ENCODE measurements at places on chromosomes 11 and 22.

DNA sequence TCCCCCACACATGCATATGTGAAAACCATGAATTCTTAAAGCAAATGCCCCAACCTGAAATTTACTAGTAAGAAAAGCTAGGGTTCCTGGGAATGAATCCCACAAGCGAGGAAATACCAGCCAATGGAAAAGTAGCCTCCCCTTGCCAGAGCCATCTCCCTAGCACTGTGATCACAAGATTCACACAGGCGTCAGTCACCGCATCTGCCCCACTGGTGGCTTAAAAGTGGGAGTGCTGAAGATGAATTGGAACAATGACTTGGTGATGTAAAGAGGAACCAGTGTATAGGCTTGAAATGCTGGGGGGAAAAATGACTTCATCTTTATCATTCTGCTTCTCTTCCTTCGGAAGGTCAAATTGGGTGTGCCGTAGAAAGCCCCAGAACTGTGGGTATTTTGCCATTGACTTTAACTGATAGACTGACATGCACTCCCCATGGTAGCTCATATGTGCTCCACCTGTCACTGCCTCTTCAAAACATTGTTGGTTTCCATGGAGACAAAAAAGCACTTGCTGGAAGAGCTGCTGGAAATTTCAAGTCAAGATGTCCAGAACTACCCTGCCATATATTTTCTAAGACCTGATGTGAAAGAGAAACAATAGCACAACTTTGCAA is 19.2 kb upstream of the ASPHD2 start:
- no peak for DNase-seq

- DNase-seq = no peak
These were observed 24.1 kb downstream of the APOL3 start for GRCh38 chr22:36136475-36136874.

DNA sequence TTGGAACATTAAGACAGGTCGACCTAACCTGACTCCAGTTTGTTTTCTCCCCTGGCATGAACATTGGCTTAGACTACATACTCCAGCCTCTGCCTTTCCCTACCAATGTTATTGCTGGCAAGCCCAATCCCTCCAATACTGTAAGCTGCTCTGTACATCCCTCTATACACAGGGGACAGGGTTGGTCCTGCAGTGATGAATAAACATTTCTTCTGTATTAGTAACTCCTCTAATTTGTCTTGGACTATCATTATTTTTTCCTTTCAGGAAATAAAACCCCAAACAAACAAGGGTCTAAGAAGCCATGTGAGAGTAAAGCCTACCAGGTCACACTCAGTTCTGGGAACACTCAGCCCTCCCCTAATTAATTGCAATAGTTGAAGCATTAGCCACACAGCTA is 35.1 kb upstream of the FJX1 start:
- no peak for DNase-seq

DNA sequence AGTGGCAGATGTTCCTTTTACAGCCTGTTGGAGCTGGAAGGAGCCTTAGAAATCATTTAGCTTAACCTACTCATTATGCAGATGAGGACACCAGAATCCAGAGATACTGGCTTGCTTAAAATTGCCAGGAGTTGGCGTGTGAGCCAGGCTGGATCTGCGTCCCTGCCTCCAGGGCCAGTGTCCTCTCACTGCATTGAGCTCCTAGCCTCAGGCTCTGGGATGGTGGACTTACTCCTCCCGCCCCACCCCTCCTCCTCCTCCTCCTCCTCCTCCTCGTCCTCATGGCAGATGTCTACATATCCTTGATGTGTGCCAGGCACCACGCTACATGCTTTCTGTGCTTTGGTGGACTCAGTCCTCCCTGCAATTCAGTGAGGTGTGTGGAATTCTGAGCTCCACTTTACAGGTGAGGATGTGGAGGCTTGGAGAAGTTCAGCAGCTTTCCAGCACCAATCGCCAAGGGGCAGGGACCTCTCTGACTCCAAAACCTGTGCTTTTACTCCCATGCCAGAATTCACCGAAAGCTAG is 24.1 kb downstream of the ADAMTS15 start:
- DNase-seq = no peak

DNA sequence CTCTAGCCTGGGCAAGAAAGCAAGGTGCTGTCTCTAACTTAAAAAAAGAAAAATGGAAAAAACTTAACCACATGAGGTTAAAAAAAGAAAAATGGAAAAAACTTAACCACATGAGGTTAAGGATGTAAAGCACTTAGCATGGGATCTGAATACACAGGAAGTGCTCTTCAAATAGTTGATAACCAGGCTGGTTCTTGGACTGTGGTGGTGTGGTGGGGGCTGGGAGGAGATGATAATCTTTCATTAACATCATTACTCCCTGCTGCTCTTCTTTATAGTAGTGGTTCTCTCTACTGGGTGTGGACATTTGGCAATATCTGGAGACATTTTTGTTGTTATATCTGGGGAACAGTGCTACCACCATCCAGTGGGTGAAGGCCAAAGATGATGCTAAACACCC is 88.4 kb downstream of the TTC17 start:
- no peak for DNase-seq

DNA sequence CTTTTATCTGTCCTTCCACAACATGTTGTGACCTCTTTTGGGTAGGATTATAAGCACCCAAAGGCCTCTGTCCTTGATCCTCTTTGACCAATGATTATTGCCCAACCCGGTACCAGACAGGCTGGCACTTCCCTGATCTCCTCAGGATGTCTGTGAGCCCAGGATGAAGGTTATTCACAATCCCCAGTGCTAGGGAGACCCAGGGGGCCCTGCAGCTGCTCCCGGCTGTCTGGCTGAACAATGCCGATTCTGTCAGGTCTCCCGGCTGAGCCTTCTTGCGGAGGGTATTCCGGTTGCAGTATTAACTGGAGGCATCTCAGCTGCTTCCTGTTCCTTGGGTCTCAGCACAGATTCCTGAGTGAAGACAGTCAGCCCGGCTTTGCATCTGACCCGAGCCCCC is 71.2 kb upstream of the CDON start:
- no peak for DNase-seq

DNA sequence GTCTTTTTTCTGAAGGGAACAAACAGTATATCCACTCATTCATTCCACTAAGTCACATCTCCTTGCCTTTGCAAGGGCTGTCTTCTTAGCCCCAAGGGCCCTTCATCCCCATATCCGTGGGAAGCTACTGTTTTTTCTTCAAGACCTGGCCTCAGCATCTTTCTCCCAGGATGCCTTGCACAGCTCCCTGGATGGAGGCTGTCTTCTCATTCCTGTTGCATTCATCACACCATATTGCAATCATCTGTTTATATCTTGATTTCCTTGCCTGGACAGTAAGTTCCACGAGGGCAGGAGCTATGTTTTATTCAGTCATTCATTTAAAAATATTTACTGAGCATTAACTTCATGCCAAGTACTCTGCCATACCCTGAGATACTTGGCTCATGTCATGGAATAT is 29.3 kb upstream of the NECTIN1 start:
- DNase-seq = no peak

GRCh38 chr11:84345597-84345996 is 1059.4 kb upstream of the CCDC90B start:
- DNase-seq = no peak

- no peak for DNase-seq
These were observed 227.7 kb upstream of the TENM4 start for GRCh38 chr11:79668575-79668974.

DNA sequence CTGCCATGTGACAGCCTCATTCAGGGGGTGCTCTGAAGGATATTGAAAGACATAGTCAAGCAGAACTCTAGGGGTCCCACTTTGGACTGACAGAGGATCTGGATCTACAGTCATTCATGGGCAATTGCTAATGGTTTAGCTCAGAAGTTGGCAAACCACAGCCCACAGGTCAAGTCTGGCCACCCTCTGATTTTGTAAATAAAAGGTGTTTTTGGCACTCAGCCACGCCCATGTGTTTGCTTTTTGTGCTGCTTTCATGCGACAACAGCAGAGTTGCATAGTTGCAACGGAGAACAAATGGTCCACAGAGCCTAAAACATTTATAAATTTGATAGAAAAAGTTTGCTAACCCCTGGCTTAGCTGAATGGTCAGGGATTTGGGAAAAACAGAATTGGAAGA is 41.7 kb downstream of the RPS6KA4 start:
- no peak for DNase-seq

DNA sequence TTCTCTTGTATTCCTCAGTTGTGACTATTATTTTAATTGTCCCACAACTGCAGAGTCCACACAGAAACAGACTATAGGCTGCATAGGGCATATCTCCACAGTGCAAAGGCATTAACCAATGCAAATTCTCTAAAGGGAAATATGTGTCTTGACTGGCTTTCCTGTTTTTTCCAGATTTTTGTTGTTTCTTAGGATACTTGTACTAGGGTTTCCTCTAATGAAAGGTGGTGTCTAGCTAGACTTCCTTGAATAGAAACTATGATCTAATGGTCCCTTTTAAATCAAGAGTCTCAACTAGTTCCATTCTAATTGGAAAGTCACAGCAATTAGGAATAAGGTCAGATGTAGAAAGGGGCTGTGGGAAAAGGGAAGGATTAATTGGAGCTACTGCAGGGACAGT is 37.6 kb downstream of the SLC36A4 start:
- DNase-seq = no peak

- peak; percentile 86 for DNase-seq
These were observed at the start of gene CAPRIN1 for GRCh38 chr11:34051349-34052035. TSS of gene CAPRIN1 (plus strand) at chr11:34051731. CDS start at chr11:34052421, 690 bp downstream.

- DNase-seq = no peak
These were observed 322.7 kb downstream of the CTTN start for GRCh38 chr11:70721006-70721405.

DNA sequence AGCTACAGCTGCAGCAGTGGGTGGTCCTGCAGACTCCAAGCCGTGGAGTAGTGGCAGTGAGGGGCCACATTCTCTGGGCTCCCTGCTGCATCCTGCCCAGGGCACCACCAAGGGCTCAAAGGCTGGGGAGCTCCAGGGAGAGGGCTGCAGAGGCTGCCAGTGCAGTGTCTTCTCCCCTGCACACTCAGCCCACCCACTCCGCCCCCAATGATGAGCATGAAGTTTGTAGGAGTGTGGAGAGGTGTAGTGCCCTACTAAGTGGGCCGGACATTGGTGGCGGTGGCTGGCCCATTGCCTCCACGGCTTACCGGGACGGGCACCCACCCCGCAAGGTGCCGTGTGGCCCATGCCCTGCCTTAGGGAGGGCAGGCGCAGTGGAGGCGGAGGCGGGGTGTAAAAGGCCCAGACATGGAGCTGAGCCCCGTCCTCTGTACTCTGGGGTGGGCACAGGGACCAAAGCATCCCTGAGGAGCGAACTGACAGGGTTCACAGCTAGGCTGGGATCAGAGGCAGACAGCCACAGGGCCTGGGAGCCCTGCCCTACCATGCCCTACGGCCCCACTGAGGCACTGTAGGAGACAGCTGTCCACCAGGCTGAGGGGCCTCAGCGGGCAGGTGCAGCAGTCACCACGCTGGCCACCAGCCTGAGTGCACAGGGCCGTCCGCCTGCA is 18.9 kb downstream of the ARVCF start:
- DNase-seq = no peak

- no peak for DNase-seq
These were observed 13.5 kb upstream of the ADORA2A start for GRCh38 chr22:24413736-24414385.

DNA sequence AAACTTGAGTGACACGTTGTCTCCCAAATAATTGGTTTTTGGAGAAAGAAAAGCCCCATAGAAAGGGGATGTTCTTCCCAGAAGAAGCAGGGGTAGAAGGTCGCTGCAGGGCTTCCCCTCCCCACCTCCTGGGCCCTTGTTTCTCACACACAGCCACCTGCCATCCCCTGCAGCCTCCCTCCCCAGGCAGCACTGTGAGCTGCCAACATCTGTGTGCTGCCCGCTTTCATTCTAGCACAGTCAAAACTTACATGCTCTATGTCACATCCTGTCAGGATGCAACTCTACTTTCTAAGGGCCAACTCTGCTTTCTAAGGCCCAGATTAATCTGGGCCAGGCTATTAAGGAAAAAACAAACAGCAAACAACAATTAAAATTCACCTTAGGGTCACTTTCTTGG is 309.4 kb upstream of the ZC3H12C start:
- DNase-seq = no peak

DNA sequence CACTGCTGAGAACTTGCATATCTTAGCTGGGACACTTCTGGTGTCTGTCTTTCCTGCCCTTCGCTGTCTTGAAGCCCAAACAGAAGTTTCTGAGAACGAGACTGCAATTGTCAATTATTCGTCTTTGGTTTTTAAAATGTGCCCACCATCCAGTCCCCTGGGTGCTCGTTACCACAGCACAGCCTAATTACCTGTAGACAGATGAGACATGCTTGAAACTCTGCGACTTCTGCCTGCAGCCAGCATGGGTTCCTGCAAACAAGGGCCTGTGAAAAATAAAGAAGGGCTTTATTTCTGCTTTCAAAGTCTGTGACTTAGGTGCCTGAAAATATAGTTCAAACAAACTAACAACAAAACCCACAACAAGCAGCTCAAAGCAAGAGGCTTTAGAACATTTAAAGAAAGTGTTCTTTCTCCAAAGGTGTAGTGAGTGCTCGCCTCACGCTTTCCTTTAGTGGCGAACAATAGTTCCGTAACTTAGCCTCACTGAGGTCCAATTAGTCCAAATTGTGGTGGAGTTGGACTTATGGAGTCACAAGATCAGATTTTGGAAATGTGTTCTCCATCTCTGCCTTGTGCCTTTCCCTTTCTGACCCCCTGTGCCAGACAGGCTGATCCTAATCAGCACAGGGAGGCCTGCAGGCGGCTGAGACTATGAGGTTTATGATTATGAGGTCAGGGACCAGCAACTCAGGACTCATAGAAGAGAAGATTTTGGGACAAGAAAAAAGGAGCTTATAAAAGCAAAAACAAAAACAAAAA is 20.4 kb upstream of the GRAMD1B start:
- DNase-seq = no peak

- no peak for DNase-seq
These were observed 44.9 kb upstream of the TENM4 start for GRCh38 chr11:79485694-79486093.

DNA sequence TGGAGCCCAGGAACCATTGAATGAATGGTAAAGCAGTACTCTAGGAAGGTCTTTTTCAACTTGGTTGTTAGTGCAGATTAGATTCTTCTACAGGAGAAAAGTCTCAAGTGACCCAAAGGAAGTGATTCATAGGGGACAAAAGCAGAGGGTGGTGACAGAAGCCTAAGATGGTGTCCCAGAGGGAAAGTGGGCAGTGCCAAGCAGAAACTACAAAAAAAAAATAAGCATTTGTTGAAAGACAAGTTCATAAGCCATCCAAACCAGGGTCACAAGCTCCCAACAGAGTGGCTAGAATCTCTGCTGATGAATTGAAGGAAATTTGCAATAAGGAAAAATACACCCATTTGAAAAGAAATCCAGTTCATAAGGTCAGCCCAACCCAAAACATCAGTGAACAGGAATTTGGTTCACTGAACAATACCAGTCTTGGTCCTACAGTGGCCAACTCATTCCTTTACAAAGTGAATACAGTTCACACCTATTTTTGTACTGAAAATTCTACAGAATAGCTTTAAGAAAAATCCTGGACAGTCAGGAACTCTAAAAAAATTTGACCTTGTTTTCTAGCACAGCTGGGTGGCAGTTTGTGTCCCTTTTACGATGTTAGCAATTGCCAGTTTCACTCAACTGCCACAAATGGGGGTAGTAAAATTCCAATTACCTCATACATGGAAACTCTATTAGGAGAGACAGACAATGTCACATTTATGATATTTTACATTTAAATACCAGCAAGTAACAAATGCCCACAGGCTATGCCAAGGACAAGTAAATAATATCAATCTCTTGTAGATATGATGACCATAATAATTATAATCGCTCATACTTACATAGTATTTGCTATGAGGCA is 21.6 kb upstream of the NUP160 start:
- no peak for DNase-seq

GRCh38 chr11:36148701-36149100 is 140.5 kb downstream of the COMMD9 start:
- no peak for DNase-seq

Measured in activated naive CD4-positive, alpha-beta T cell treated with Interleukin-2 at 50 U/mL for 16 hours (primary cell).